Right kidney (tissue), 9 donors: ENCODE measurements at places on chromosomes 3 and 15.

DNA sequence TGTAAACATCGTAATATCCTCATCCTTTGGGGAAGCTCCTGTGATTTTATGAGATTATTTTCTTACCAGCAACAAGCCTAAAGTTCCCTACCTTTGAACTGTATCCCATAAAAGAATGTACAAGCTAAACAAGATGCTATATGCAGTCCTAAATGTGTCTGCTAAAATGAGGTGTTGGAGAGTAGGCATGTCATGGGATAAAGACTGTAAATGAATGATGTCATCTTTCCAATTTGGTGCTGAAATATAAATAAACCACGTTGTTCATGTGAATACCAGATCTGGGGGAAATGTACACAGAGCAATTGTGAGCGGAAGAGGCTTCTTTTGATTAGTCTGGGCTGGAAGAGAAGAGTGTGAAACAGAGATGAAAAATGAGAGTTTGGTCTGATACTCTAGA, 214.9 kb upstream of the WNT5A start:
- no peak for DNase-seq

DNA sequence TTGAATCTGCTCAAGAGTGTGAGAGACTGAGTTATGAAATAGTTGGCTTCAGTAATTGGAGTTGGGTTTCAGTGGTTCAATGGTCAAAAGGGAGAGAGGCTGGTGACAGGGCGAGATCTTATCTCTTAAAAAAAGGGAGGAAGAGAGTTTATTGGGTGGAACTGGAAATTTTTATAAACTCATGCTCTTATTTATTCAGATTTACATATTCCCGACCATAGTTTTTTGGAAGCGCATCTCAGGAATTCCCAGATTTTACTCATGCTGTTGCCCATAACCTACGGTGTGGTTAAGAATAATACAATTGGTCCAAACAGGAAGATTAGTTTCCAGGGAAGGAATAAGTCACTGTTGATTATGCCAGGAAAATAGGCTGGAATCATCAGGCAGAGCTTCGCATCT, 41.4 kb downstream of the CD200 start:
- no peak for DNase-seq

- no peak for DNase-seq
Measured at GRCh38 chr15:57213862-57214261, 162.4 kb upstream of the CGNL1 start.

DNA sequence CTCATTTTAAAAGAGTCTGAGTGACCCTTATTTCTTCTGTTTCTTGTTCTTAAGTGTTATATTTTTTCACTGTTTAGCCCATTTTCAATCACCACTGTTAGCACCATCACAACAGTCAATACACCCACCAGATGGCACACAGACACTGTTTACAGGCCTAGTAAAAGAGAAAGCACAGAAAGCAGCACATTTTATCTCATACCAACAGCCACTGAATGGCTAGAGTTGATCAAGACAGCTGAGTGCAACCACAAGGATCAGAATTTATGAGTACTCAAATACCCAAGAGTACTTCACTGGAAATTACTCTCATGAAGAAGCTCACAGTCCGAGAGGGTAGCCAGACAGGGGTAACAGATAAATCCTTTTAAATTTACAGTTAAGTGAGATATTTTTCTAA, 127.0 kb downstream of the TFDP2 start:
- no peak for DNase-seq

- peak; percentile 1 for DNase-seq
Measured at GRCh38 chr15:100601163-100601562, 821 bp downstream of the LINS1 start.

DNA sequence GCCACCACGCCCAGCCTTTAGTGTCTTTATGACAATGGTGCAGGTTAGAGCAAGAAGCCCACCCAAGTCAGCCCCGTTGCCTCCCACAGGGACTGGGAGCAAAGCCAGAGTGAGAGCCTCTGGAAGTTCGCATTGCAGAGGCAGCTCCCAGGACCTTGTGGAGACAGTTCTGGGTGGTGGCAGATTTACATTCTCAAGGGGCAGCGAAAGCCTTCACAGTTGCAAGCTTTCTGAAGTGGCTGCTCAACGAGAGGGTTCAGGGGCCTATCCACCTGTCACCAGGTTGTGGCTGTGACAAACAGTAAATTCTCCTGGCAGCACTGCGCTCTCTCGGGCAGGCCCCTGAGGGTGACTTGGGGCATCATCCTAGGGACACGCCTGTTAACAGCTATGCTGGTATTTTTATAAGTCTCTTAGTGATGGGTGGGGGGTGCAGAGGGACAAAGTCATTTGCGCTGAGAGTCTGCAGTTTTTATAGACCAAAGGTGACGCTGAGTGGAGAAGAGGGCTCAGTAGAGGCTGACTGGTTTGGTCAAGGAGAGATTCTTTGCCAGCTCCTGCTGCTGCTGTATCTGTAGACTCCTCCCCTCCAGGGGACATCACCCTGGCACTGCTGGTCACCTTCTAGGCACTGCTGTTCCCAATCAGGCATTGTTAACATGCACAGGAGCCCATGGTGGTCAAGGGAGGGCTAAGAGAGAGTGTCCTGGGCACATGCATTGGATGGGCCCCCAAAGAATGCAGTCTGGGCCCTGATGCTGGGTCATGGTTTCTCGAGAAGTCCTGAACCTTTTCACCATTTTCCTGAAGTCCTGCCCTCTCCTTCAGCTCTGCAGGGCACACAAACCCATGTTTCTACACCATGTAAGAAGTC, 57.5 kb upstream of the KLF13 start:
- no peak for DNase-seq

DNA sequence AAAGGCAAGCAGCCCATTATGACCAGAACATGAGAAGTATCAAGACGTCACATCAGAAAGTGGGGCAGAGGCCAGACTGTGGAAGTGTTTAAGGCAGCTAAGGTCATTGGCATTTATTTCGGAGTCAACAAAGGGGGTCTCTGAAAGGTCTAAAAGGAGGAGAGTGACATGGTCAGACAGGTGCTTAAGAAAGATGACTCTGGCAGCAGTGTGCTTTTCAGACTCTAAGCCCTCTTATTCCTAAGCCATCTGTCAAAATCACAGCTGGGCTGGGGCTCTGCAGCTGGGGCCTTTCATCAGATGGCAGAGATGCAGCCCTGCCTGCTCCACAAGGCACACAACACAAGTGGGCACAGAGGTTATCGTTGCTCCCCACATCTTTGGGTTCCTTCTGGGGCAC, 14.0 kb downstream of the FBXL22 start:
- no peak for DNase-seq

- no peak for DNase-seq
Measured at GRCh38 chr3:64117483-64117882, 94.2 kb upstream of the PSMD6 start.

DNA sequence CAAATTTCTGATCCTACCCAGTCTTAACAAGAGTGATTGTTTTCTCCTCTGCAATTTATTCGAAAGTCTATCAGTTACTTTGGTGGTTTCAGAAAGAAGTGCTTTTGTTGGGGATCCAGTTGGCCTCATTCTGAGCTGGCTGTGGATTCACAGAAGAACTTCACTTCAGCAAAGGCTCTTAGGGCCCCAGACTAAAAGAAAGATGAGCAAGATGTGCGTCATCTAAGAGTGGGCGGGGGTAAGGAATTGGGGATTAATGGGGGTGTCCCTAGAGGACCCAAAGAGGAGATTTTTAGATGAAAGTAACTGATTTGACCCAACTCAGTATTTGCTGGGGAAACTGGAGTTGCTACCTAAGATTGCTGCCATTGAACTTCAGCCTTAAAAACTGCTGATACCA, 63.9 kb upstream of the TSEN2 start:
- DNase-seq = no peak

GRCh38 chr3:184524981-184525336, 36.6 kb upstream of the EPHB3 start:
- DNase-seq = no peak

DNA sequence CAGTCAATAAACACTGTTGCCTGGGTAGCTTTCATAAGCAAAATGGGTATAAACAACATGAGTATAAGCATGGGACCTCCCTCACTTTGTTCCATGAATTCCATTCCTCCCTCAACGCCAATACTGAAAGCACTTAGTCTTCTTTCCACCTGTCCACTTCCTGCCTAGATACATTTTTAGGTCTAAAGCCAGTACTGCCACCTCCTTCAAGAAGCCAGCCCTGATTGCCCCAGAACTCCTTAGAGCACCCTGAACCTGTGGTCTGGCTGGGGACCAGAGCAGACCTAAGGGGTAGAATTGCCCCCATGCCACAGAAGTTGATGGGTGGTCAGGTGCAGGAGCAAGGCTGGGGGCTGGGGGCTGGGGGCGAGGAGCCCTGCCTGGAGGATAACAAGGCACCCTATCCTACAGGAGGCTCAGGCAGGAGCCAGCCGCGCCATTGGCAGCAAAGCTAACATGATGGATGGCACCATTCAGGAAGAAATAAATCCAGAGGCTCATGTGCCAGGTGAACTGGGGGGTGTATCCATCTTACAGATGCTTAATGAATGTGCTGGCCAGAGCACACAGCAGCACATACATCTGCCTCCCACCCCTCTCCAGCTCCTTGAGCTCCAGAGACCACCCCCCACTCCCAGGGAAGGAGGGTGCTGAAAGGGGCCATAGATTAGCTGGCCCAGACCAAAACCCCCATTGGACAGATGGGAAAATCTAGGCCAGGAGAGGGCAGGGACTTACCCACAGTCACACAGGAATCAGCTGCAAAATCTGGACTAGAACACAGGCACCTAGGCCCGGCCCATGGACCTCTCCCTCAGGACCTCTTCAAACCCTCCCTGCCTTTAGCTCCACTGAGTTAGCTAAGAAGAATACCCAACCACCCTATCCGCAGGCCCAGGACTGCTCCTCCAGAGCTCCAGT, 113.8 kb upstream of the LINGO1 start:
- DNase-seq = no peak

GRCh38 chr3:100151024-100151707, 36.9 kb upstream of the FILIP1L start:
- no peak for DNase-seq

- DNase-seq = no peak
Measured at GRCh38 chr3:10259798-10260197, 11.5 kb downstream of the TATDN2 start.

DNA sequence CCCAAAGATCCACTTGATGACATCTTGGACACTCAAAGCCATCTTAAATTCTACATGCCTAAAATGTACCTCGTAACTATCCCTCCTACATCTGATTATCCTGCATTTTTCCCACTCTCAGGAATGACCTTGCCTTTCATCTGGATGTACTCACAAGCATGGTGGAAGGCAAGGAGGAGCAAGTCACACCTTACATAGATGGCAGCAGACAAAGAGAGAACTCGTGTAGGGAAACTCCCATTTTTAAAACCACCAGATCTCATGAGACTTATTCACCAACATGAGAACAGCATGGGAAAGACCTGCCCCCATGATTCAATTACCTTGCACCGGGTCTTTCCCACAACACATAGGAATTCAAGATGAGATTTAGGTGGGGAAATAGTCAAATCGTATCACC, 616.0 kb downstream of the MCTP2 start:
- no peak for DNase-seq

DNA sequence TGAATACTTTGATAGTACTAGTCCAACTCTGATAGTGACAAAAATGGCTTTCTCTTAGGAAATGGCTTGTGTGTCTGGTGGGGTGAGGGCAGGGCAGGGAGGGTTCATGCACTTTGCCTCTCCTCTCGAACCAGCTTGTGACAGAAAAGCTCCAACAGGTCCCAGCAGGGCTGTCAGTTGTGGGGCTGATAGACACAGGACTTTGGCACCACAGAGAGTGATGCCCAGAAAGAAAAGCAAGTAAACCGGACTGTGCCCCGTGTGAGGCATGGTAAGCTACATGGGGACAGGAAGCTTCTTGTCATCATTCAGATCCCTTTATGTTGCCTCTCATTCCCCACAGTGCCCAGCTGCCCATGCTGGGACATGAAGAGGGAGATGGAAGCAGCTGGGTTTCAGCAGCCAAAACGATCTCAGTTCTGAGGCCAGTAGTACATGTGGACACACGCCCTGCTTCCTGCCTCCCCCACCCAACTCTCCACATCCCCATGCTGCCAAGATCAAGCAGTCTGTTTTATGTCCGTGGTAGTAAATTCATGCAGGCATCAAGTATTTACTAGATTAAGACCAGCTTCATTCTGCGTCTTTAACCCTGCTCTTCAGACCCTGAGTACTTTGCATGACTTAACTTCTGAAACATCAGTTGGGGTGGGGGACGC, 29.7 kb upstream of the LIPC start:
- DNase-seq = no peak

- DNase-seq = no peak
Measured at GRCh38 chr3:142646020-142646785, 50.0 kb downstream of the PLS1 start.

- DNase-seq = no peak
Measured at GRCh38 chr3:195764961-195765706, 44.4 kb downstream of the MUC20 start.

DNA sequence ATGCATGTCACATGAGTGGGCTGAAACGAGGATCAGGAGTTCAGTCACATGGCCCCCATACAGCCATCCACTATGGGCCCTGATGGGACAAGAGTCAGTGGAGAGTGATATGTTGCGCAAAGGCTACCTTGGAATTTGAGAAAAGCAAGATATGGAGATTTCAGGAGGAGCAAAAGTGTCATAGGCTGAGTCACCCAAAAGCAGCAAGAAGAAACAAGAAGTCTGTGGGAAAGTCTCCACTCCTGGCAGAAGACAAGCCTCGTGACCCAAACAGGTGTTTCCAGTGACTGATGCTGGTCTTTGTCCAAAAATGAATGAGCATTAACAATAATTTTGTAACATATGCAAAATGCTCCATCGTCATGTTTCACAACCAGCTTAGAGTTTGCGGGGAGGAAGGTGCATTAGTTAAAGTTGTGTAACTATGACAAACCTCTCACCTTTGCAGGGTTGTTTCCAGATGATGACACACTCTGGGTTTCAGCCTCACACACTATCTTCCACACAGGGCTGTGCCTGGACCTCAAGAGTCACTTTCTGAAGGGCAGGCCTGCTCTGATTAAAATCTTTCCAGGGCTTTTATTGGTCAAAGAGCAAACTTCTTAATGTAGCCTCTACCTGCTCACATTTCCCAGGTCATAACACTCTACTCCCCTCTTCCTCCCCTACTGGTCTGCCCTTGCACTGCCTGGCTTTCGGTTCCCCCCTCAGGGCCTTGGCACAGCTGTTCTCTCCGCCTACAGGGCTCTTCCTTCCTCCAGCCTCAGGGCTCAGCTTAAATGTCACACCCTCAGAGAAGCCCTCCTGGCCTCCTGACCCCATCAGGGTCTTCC, 3.9 kb upstream of the DNASE1L3 start:
- DNase-seq = no peak

DNA sequence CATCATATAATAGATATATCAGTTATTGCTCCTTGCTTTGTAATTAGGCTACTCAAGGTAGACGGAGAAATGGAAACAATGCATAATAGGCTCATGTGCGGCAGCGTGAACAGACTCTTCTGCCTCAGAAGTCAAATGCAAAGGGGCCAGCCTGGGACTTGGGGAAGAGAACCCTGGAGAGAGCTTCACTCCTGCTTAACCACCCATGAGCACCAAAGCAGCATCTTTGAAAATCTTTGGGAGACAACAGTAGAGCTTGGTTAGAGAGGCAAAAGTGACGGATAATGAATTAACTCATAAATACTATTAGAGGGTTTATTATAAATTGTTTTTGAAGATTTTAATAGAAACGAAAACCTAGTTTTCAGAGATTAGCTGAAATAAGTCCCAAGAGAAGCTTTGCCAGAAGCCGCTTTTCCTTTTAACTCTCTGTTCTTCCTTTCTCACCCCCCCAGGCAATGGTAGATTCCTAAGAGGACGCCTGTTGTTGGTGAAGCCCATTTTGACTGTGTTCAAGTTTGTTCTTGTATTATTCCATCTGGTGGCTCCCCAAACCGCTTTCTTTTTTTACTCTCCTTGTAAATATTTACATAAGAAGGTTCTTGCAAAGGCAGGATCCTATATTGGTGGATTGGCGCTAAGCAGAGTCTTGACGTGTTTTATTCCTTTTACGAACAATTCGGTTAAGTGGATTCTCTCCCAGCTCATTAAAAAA, 196.0 kb upstream of the TPRG1 start:
- no peak for DNase-seq
